Activated CD8-positive, alpha-beta memory T cell treated with anti-CD3 and anti-CD28 coated beads for 48 hours (primary cell): ENCODE measurements at places on chromosomes 5 and 9.

GRCh38 chr5:137220523-137220927, 278.6 kb downstream of the SPOCK1 start:
- no peak for DNase-seq

DNA sequence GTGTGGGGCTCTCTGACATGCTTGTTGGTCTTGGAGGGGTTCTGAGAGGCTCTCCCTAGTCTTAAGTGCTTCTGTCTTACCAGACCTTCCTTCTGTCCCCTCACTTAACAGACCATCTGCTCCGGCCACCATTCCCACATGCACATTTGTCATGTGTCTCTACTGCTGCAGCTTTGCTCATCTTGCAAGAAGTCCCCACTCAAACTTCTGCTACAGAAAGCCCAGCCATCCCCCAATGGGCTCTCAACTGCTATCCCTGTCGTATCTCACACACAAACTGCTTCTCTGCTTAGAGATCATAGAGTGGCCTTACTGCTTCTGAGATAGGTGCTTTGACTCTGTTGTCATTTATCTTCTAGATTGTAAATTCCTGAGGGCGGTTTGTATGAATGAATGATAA, 69.4 kb downstream of the NUP214 start:
- no peak for DNase-seq

DNA sequence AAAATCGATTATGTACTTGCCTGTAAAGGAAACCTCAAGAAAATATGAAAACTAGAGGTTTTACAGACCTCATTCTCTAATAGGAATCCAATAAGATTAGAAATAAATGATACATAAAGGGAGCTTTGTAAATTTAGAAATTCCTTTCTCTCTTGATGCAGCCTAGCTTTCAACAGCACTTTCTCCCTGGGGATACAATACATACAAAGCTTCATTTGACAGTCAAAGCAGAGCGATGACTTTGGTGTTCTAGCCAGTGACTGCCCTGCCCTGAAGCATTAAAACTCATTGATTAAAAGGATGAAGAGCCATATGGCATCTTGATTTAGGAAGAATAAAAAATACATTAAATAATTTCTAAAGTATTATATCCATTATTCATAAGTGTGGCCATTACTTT, 46.3 kb upstream of the GLIS3 start:
- no peak for DNase-seq

- DNase-seq, result no peak
Measured at GRCh38 chr5:69418554-69418953, 3.6 kb downstream of the MARVELD2 start.

- no peak for DNase-seq
Measured at GRCh38 chr9:89881431-89881830, 276.6 kb downstream of the GADD45G start.

DNA sequence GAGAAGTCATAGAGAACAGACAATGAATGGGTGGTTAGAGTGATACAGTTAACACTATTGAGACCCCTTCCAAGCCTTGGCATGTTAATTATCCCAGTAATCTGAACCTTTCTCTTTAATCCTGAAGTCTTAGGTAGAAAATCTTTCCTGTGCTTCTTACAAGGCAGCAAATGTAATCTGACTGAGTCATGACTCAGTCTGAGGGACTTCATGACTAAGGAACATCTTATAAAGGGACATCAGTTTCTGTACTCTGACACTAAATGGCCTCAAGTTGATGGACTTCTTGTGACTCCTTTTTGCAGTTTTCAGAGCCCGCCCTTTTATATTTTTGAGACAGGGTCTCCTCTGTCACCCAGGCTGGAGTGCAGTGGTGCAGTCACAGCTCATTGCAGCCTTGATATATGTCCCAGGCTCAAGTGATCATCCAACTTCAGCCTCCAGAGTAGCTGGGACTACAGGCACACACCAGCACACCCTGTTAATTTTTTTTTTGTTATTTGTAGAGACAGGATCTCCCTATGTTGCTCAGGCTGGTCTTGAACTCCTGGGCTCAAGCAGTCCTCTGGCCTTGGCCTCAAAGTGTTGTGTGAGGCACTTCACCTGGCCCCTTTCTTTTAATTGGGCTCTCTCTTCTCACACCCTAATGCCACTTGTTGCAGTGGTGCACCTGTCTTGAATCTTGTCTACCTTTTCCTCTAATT, 9.5 kb downstream of the EXOSC3 start:
- no peak for DNase-seq

- no peak for DNase-seq
Measured at GRCh38 chr5:137607771-137608170, 108.6 kb upstream of the SPOCK1 start.

DNA sequence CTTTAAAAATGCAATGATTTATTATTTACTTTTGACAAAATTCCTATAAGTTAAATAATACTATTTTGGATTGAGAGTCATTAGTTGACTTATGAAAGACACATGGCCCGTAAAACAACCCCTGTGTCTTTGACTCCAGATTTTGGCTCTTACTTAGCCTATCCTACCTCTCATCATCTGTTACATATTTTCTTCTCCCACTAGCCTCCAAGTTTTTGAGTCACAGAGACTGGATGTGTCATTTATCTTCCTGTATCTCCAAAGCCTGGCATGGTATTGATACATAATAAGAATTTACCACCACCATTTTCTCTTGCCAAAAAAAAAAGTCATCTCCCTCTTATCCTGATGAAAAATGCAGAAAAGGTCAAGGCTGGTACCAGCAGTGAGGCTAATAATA, 99.9 kb downstream of the GABRB2 start:
- DNase-seq, result no peak

DNA sequence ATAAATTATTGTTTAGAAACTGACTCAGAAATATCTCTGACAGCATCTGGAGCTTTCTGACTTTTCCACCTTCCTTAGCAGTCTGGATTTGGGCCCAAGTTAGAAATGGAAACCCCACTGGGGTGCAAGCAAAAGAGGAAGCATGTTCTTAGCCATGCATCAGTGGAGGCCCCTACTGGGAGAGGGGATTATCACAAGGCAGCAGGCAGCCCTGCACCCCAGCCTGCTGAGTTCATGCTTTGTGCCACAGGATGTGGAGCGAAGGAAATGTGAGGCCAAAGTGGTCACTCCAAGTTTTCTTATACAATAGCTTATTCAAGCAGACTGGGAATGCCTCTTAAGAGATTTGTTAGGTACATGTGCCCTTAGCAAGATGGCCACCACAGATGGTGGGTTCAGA, 146.5 kb upstream of the TLX3 start:
- DNase-seq, result no peak

DNA sequence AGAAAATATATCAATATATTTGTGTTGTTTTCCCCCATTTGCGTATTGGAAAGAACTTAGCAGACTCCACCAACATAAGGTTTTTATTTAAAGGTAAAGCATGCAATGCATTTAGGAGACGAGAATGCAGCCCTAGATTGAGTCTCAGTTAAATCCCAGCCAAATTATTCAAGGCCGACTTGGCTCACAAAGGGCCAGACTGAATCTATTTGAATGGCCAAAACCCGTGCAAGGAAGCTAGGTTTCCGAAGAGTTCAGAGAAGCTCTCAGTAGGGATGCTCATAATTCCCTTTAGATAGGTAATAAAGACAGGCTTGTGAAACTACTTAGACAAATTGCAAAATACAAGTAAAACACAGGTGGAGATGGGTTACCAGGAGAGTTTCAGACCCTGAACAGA, 520.3 kb downstream of the CDH9 start:
- no peak for DNase-seq

GRCh38 chr9:74556685-74557084, 59.5 kb downstream of the RORB start:
- no peak for DNase-seq

DNA sequence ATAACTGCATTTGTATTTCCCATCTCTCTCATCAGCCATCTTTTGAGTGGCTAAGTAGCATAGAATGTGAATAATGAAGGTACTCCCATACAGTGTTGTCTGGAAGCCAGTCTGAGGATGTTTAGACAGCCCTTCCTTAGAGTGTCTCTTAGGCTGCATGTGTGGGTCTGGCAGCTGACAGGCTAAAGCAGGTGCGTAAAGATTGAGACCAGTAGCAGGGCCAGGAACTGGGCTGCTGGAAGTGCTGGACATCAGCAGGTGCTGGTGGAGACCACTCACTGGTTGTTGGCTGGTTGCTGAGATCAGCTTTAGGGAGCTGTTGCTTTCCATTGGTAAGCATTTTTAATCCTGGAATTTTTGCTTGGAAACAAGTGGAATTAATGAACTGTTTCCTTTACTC, 197.5 kb downstream of the PCSK5 start:
- DNase-seq, result no peak

- DNase-seq, result no peak
Measured at GRCh38 chr9:130361873-130362362, 82.8 kb upstream of the ASS1 start.

GRCh38 chr9:82695704-82696103, 367.2 kb downstream of the RASEF start:
- no peak for DNase-seq

- DNase-seq, result no peak
Measured at GRCh38 chr9:129569502-129570449, 51.1 kb downstream of the C9orf50 start.

DNA sequence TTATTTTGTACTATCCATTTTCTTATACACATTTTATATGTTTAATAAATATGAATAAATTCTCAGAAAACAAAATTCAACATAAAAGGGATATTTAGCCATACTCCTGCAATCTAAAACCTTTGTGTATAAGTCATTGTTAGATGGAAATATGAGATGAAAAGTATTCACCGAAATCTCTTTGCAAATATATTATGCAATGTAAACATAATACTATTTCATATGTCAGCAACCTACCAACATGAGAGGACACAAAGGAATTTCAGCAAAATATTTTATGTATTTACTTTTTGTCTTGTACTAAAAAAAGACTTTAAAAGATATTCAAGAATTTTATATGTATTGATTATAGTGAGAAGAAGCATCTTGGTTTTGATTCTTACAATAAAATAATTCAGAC, 1623.4 kb downstream of the EFNA5 start:
- DNase-seq, result no peak

GRCh38 chr9:120983259-120983837, 56.8 kb upstream of the TRAF1 start:
- DNase-seq, result no peak

- no peak for DNase-seq
Measured at GRCh38 chr9:96327694-96328352, 25.8 kb upstream of the HSD17B3 start.

GRCh38 chr5:158642879-158643278, 456.8 kb downstream of the EBF1 start:
- no peak for DNase-seq

DNA sequence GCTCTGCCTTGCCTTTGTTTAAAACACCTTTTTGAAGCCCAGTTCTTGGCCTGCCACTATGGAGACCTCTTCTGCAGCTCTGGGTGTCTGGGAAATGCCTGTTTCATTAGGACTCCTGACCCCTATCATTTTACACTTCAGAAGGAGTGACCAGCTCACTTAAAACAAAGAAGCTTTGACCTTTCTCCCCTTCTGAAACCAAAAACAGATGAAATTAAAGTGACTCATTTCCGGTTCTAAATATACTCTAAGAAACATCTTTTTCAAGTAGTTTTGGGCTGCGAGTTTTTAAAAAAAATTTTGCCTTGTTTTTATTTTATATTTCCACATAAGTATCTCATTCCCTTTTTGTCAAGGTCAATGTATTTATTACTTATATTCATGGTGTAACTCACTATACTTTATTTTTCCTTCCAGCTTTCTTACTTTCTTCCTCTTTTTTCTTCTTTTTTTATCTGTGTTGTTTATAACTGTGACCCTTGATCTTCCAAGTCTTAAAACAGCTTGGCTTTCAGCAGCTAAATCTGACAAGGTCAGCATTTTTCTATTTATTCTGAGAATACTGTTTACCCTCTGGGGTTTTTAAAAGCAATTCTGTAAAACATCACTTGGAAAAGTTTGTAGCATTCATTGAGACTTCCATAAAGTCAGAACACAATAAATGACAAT, 672.9 kb downstream of the NR2F1-AS1 start:
- no peak for DNase-seq

- no peak for DNase-seq
Measured at GRCh38 chr9:3893519-3893918, 367.7 kb upstream of the RFX3 start.

- no peak for DNase-seq
Measured at GRCh38 chr5:163505049-163505367, 411 bp upstream of the MAT2B start.

DNA sequence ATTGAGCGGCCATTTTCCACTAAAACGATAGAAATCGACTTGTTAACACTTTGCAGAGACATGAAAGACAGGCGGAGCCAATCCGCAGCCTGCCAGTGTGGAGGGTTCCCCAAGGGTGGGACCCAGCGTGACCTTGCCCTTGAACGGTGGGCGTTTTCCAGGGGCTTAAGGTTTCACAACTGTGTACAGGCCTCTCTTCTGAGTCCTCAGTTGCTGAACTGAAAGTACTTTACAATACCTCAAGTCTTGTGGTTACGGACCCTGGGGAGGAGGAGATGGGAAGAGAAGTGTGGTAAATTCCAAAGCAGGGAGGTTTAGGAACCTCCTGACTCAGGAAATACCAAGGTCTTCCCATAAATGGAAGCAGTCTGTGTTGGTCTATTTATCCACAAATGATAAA, 68.2 kb upstream of the CKMT2 start:
- no peak for DNase-seq

DNA sequence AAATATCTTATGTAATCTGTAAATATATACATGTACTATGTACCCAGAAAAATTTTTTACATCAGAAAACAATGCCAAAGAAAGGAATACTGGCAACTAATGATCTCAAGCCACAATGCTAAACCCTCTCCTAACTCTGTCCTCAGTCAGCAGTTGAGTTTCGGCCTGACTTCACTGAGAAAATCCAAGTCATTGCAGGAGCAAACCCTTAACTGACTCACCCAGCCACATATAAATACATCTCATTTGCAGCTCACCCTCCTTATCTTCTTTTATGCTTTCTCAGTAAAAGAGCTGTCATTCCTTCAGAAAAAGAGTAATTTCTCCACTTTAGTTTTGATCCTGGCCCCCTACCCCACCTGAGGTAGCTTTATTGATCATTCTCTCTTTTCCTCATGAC, 46.1 kb upstream of the TMED7 start:
- no peak for DNase-seq

DNA sequence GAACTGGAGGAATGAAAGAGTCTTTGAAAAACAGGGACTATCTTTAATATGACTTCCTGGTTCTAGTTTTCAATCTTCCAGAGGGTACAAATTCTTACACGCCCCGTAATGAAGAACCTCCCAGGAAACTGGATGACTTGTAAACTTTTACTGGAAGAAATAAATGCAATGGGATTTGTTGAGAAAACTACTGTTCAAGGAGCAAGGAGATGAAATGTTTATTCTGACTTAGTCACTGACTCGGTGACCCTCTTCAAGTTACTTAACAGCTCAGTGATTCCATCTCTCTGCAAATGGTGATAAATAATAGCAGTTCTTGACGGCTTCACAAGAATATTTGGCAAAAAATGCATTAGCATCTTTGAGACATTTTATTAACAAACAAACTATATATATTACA, 858.6 kb downstream of the PTPRD start:
- no peak for DNase-seq
